ENCODE measurements at places on chromosomes 16 and 17.
A peak's percentile ranks its signal among the peaks of the same experiment; 100 is the strongest.

DNA sequence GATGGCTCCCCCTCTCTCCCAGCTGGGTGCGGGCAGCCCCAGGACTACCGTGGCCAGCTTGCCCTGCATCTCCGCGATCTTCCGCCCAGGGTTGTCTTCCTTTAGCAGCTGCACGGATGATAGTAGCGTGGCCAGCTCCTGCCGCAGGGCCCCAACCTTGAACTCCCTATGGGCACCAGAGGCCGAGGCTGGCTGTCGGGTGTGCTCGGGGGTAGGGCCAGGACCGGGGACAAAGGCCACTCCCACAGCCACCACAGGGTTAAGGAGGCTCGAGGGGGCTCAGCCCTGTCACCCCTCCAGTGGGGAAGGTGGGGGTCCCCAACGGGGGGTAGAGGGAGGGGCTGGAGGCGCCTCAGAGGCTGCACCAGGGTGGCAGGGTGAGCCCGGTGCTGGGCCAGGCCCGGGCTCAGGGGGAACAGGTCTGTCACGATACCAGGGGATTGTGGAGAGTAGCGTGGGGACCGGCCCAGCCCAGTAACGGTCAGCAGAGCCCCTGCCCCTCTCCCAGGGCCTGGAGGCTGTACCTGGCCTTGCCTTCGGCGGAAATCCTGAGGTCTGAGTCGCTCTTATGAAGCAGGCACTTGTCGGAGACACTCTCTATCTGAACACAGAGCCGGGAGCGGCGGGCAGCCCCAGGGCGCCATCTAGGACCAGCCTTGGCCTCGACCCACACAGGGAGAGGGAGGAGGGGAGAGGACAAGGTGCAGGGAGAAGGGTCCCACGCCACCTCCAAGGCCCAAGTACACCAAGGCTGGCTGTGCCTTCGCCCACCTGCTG lies 5.2 kb downstream of the PERCC1 start:
- H3K36me3 ChIP-seq, result no peaks in the 10 kb centered on the region
- H3K4me1 ChIP-seq, result no peaks in the 10 kb centered on the region
- no peaks in the 10 kb centered on the region for H3K27me3 ChIP-seq
- no peak overlapping the region for H3K27ac ChIP-seq
- H3K4me3 ChIP-seq, result no peak overlapping the region

GRCh38 chr17:27804113-27804512 lies 3.8 kb upstream of the NOS2 start:
- no peak for DNase-seq
- peaks cover 9% of the 10 kb centered on the region for H3K27me3 ChIP-seq
- no peak overlapping the region for H3K27ac ChIP-seq
- H3K4me1 ChIP-seq, result peaks cover 4% of the 10 kb centered on the region
- no peaks in the 10 kb centered on the region for H3K36me3 ChIP-seq

DNA sequence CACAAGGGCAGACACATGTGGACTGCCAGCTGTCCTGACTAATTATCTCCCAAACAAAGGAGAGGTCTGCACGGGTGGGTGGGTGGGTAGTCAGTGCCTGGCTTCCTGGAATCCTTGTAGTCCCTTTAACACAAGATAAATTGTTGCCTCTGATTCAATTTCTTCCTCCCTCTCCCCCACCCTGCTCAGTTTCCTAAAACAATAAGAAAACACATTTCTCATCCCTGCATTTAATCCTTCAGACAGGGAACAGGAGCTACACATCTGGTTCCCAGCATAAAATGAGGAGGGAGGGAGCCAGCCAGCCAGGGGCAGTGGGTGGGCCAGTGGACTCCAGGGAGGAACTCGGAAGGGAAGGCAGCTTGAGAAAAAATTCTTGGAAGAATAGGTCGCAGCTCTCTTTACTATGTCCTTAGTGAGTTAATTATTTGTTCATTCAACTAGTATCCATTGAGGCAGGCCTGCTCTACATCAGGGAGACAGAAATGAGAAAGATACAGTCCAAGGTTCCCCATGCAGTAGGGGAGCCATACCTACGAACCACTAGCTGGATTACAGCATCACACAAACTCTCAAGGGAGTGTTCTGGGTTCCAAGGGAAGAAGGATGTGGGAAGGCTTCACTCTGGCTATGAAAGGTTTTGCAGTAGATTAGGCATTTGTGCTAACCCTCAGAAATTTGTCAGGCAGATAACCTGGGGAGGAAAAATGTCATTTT lies 58.3 kb downstream of the CCT6B start:
- no peak overlapping the region for H3K27ac ChIP-seq
- H3K27me3 ChIP-seq, result no peaks in the 10 kb centered on the region
- no peaks in the 10 kb centered on the region for H3K4me1 ChIP-seq
- DNase-seq, result no peak

GRCh38 chr17:17469996-17470395 lies 6.8 kb upstream of the MED9 start:
- DNase-seq, result no peak
- peaks cover 35% of the 10 kb centered on the region for H3K27me3 ChIP-seq
- no peaks in the 10 kb centered on the region for H3K4me1 ChIP-seq
- no peak overlapping the region for H3K27ac ChIP-seq
- H3K4me3 ChIP-seq, result no peak overlapping the region
- H3K36me3 ChIP-seq, result no peaks in the 10 kb centered on the region

GRCh38 chr16:85221771-85222154 lies 109.5 kb upstream of the CIBAR2 start:
- no peaks in the 10 kb centered on the region for H3K36me3 ChIP-seq
- no peaks in the 10 kb centered on the region for H3K27me3 ChIP-seq
- no peak overlapping the region for H3K27ac ChIP-seq
- H3K4me1 ChIP-seq, result peaks cover 10% of the 10 kb centered on the region
- DNase-seq, result no peak

GRCh38 chr17:77326076-77326591 lies 185.4 kb downstream of the SEC14L1 start:
- H3K27ac ChIP-seq, result no peak overlapping the region
- no peak overlapping the region for H3K4me3 ChIP-seq

DNA sequence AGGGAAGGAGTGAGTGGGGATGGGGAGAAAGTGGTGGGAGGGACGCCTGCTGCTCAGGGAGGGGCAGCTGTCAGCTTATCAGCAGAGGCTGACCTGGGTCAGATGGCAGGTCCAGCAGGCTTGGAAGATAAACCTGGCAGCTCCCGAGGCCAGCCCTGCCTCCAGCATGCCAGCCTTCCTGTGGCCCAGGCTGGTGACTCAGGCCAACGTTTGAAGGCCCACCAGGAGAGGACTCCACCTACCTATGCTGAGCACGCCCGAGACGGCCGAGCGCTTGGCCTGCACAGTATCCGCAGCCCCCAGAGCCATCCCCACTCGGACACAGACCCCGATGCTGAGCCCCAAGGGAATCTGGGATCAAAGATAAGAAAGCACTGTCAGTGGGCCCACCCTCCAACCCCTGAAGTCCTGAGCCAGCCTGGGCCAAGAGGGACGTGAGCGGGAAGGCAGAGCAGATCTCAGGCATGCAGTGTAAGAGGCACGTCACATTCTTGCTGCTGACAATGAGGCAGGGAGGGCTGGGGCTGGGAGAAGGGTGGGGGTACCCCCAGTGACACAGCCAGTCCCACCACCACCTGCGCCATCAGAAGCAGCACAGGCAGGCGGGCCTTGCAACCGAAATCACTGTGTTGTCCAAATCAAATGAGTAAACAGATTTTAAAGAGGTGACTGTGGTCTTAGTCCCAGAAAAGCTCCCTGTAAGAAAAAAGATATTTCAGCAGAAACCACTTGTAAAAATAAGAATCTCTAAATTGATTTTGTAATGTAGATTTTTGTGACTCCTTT lies 12.4 kb downstream of the SLC47A2 start:
- no peaks in the 10 kb centered on the region for H3K27me3 ChIP-seq
- H3K4me3 ChIP-seq, result no peak overlapping the region
- no peaks in the 10 kb centered on the region for H3K36me3 ChIP-seq

GRCh38 chr17:68387435-68388218 lies 69.7 kb downstream of the WIPI1 start:
- no peak overlapping the region for H3K4me3 ChIP-seq
- no peak for DNase-seq
- H3K27ac ChIP-seq, result no peak overlapping the region
- H3K4me1 ChIP-seq, result peaks cover 23% of the 10 kb centered on the region

DNA sequence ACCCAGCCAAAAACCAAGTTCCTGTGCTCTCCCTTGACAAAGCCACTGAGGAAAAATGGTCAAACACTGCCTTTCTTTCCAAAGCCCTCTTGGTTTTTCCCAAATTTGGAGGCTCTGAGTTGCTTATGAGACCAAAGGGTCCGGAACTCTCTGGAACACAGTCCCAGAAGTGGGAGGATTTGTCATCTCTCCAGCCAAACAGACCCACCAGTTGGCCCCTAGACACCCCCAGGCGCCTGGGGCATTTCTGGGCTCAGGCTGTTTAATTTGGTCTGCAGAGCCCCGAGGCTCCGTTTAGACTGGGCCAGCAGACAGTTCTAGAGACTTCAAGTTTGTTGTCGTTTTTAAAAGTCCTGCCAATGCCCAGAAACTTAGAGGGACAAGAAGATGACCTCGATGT lies 239.1 kb downstream of the SEC14L1 start:
- H3K4me1 ChIP-seq, result peaks cover 10% of the 10 kb centered on the region
- no peak overlapping the region for H3K27ac ChIP-seq
- H3K27me3 ChIP-seq, result no peaks in the 10 kb centered on the region
- no peak overlapping the region for H3K4me3 ChIP-seq
- DNase-seq, result no peak

DNA sequence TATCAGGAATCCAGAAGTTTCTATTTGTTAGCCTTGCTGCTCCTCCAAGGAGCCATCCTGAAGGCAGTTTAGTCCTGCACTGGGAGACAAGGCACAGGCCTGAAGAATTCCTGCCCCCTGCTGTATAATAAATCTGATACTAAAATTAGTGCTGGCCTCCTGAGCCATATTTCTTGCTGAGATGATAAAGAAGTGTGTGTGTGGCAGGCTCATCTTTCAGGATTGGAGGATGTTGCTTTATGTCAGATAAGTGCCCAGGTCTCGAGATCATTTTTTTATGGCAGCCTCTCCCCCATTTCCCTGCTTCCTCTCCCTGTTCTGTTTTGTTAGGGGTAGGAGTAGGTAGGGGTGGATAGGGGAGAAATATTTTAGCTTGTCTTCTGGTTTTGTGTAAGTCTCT lies 26.0 kb downstream of the MSI2 start:
- H3K27ac ChIP-seq, result no peak overlapping the region
- no peak for DNase-seq
- no peak overlapping the region for H3K4me3 ChIP-seq
- H3K27me3 ChIP-seq, result no peaks in the 10 kb centered on the region
- no peaks in the 10 kb centered on the region for H3K4me1 ChIP-seq
- H3K36me3 ChIP-seq, result peaks cover 3% of the 10 kb centered on the region

DNA sequence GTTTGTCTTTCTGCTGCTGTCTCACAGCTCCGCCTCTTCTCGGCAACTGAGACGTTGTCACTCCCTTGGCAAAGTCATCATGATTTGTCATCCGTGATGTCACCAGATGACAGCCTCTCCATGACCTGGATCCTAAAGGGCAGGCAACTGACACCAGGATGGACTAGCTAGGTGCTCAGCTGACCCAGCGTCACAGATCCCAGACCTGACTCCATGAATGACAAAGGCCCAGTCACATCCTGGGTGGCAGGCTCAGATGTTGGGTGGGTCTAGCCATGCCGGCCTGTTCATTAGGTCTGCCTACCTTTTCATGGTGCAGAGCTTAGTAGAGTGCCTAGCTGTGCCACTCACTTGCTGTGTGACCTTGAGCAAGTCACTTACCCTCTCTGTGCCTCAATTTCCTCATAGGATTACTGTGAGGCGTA lies 3.8 kb upstream of the TMEM238L start:
- H3K27me3 ChIP-seq, result no peaks in the 10 kb centered on the region
- no peak overlapping the region for H3K4me3 ChIP-seq
- no peak overlapping the region for H3K27ac ChIP-seq
- no peaks in the 10 kb centered on the region for H3K4me1 ChIP-seq
- DNase-seq, result no peak

DNA sequence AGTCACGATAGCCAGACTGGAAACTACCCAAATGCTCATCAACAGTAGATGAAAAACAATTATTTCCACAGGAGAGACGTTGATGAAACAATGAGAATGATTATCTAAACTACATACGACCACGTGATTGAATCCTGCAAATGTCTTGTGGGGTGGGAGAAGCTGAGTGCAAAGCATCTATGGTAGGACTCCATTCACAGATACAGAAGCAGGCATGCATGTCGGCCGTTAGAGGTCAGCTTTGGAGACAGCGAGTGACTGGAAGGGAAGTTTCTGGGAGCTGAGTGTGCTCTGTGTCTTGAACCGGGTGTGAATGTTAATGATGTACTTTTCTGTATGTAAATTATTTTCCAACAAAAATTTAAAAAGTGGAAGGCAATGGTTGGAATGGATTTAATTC lies 71.5 kb upstream of the DNAJA2 start:
- no peak for DNase-seq
- H3K27ac ChIP-seq, result no peak overlapping the region
- no peaks in the 10 kb centered on the region for H3K4me1 ChIP-seq
- H3K4me3 ChIP-seq, result no peak overlapping the region
- no peaks in the 10 kb centered on the region for H3K36me3 ChIP-seq

GRCh38 chr16:19130852-19131824 lies 17.4 kb downstream of the ITPRIPL2 start:
- H3K4me3 ChIP-seq, result peak overlapping the region; percentile 10
- no peaks in the 10 kb centered on the region for H3K36me3 ChIP-seq
- H3K27me3 ChIP-seq, result no peaks in the 10 kb centered on the region
- H3K27ac ChIP-seq, result peak overlapping the region; percentile 99

GRCh38 chr17:51352798-51353197 lies 92.5 kb downstream of the UTP18 start:
- H3K4me1 ChIP-seq, result no peaks in the 10 kb centered on the region
- DNase-seq, result no peak
- no peak overlapping the region for H3K4me3 ChIP-seq

DNA sequence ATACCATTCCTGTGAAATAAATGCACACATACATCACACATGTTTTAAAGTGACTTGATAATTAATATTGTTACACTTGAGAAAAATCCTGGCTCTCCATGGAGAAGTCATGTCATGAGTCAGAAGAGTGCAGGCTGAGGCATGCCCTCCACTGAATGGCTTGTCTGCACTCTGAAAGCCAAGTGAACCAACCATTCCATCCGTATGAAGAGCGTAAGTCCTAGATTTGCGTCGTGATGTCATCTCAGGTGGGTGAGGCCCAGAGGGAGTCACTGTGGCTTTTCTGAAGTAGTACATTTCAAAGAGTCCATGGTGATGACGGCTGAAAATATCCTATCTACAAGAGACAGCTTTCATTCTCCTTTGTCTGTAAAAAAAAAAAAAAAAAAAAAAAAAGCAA lies 83.5 kb upstream of the IRX5 start:
- H3K4me1 ChIP-seq, result no peaks in the 10 kb centered on the region
- no peak overlapping the region for H3K27ac ChIP-seq
- H3K36me3 ChIP-seq, result no peaks in the 10 kb centered on the region

DNA sequence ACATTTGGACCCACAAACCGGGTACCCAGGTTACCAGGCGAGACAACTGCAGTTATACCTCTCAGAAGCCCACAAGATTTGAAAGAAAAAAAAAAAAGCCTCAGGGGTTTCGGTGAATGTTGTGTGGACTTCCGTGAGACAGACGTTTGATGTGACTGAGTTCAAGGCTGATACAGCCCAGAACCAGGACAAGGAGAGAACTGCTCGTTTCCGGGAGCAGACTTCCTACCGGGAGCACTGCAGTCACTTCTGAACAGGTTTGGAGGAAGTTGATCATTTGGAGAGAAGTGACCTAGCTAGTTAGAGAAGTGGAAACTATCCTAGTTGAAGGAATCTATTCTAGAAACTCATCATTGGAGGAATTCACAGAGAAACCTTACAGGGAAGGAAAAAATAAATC lies 847 bp downstream of the CKLF start:
- H3K27ac ChIP-seq, result peak overlapping the region; percentile 0
- H3K36me3 ChIP-seq, result no peaks in the 10 kb centered on the region
- peaks cover 32% of the 10 kb centered on the region for H3K4me1 ChIP-seq
- peak; percentile 14 for DNase-seq
- H3K4me3 ChIP-seq, result peak overlapping the region; percentile 13

- peaks cover 10% of the 10 kb centered on the region for H3K4me1 ChIP-seq
- no peak overlapping the region for H3K4me3 ChIP-seq
- no peak overlapping the region for H3K27ac ChIP-seq
- no peak for DNase-seq
- H3K27me3 ChIP-seq, result no peaks in the 10 kb centered on the region
These were observed 123.5 kb upstream of the CHMP6 start for GRCh38 chr17:80868022-80868609.

Data from endothelial cell of umbilical vein (primary cell).